ENCODE measurements at places on chromosomes 16 and 17.
A peak's percentile ranks its signal among the peaks of the same experiment; 100 is the strongest.

DNA sequence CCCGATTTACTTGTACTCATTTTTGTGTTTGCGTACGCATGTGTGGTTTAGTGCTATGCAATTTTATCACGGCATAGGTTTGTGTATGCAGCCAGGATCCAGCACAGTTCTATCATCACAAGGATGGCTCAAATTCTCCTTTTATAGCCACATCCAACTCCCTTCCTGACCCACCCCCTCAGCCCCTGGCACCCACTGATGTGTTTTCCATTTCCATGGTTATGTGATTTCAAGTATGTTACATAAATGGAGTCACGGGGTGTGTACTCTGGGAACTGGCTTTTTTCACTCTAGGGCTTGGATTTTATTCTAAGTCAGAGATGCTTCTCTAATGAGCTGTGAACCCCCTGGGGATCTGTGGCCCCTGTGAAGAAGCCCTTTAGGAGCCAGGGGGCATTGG lies 16.8 kb downstream of the IL4R start:
- no peak for DNase-seq

GRCh38 chr16:73976644-73977043 lies 320.0 kb upstream of the PSMD7 start:
- DNase-seq = no peak

- no peak for DNase-seq
Measured at GRCh38 chr17:44247876-44248736, 19.8 kb downstream of the SLC4A1 start.

- no peak for DNase-seq
Measured at GRCh38 chr16:88973007-88973410, 4.0 kb downstream of the CBFA2T3 start.

DNA sequence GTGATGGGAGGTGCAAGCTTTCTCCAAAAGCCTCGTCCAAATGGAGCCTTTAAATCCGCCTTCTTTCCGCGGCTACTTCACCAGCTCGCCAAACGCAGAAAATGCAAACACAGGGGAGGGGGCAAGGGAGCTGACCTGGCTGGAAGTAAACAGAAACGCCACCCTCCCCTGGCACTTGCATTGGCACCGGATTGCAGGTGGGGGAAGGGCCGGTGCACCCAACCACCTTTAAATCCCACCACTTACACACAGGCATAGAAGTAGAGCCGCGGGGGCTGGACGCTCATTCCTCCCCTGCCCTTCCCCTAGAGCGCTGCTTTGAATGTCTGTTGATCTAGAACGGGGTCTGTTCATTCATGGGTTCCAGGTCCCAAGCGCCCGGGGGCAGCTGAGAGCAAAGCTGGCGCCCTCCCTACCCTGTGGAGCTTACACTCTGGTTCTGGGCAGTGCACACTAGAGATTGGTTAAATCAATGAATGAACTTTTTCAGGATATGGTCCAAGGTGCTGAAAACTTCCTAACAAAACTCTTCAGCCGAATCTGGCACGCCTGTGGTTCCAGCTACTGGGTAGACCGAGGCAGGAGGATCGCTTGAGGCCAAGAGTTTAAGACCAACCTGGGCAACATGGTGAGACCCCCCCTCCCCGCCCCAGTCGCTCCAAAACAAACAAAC lies 920 bp upstream of the ZCCHC14 start:
- no peak for DNase-seq

GRCh38 chr16:47073223-47074155 lies 70.3 kb downstream of the NETO2 start:
- no peak for DNase-seq

- DNase-seq = no peak
Measured at GRCh38 chr17:36971508-36971907, 22.8 kb downstream of the AATF start.

- DNase-seq = no peak
Measured at GRCh38 chr16:85089525-85089924, 22.7 kb downstream of the CIBAR2 start.

GRCh38 chr17:79730437-79730768 lies 340 bp upstream of the ENPP7 start:
- no peak for DNase-seq

- DNase-seq = no peak
Measured at GRCh38 chr17:18992454-18993130, 12.0 kb downstream of the FAM83G start.

DNA sequence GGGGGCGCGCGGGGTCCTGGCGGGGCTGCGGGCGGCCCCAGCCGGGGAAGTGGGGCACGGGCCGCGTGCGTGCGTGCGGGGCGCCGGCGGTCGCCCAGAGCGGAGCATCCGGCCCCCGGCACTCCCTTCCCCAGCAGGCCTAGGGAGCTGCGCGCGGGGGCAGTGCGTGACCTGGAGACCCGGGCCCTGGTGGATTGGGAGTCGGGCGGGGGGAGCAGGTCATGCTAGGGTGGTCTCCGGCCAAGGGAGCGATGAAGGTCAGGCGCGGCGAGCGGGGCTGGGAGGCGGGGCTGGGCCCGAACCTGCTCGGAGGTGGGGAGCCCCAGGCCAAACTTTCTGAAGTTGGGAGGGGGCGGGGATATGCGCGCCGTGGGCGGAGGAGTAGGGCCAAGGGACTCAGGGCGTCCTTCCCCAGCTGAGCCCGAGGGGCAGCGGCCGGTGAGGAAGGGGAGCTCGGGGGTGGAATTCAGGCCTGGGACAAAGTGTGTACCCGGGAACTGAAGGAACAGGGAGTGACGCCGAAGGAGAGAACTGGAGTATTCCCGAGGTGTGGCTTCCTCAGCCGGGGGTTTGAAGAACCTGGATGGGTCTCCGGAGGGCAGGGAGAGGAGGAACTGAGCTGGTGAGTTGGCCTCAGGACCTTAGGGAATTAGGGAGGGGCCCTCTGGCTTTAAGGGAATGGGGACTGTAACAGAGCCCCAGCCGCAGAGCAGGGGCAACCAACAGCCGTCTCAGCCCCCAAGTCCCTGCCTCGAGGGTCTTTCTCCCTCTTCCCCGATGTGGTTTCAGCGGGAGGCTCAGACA lies 589 bp downstream of the XYLT2 start:
- DNase-seq = peak; percentile 74

- DNase-seq = no peak
Measured at GRCh38 chr16:11687601-11688519, 19.6 kb downstream of the SNN start.

GRCh38 chr17:73068322-73069153 lies 23.9 kb downstream of the SLC39A11 start:
- DNase-seq = no peak

DNA sequence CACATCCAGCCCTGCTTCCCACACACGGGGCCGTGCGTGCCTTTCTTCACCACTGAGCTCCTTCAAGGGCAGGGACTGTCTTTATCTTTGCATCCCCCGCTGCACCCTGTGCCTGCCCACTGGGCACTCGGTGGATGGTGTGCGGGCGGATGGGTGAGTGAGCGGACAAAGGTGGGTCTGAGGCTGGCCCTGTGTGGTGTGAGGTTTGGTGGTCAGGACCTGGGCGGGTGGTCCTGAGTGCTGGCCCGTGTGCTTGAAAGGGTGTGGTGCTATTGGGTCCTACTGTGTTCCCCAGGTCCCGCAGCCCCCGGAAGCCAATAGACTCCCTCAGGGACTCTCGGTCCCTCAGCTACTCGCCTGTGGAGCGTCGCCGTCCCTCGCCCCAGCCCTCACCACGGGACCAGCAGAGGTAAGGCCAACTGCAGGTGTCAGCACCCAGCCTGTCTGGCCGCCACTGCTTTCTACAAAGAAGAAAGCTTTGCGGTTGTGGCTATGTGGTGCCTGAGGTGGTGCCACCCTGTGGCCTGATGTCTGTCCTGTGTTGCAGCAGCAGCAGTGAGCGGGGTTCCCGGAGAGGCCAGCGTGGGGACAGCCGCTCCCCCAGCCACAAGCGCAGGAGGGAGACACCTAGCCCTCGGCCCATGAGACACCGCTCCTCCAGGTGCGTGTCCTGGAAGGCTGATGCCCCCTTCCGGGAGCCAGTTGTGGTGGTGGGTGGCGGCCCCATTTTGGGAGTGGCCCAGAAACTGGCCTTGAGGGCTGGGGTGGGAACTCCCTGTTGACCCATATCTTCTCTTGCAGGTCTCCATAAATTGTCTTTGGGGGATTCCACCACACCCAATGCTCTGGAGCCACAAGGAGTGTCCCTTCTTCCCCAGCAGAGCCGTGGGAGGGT lies 6.8 kb downstream of the ELOB start:
- no peak for DNase-seq

DNA sequence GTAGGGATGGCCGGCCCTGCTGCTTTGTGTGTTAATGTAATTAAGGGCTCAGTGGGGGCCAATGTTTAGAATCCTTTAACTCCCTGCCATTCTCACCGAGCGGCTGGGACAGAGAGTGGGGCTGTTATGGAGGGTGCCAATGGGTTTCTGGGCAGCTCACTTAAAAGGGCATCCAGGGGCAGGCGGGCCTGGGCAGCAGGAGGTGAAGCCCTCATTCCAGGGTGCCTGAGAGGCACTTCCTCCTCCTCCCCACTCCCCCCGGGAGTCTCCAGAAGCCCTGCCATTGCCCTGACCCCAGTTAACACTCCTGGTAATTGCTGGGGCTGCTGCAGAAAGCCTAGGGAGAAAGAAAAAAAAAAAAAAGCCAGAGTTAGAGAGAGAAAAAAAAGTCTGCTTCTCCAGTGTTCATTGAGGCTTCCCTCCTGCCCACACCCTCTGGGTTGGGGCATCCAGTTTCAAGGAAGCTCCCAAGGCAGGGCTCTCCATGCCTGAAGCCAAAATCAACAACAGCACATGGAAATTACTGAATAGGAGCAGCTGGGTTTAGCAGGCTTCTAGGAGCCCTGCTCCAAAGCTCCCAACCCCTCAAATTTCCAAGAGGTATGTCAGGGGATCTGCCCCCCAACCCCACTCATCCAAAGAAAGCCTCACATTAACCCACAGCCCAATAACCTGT lies 28.0 kb downstream of the CUEDC1 start:
- DNase-seq = no peak

DNA sequence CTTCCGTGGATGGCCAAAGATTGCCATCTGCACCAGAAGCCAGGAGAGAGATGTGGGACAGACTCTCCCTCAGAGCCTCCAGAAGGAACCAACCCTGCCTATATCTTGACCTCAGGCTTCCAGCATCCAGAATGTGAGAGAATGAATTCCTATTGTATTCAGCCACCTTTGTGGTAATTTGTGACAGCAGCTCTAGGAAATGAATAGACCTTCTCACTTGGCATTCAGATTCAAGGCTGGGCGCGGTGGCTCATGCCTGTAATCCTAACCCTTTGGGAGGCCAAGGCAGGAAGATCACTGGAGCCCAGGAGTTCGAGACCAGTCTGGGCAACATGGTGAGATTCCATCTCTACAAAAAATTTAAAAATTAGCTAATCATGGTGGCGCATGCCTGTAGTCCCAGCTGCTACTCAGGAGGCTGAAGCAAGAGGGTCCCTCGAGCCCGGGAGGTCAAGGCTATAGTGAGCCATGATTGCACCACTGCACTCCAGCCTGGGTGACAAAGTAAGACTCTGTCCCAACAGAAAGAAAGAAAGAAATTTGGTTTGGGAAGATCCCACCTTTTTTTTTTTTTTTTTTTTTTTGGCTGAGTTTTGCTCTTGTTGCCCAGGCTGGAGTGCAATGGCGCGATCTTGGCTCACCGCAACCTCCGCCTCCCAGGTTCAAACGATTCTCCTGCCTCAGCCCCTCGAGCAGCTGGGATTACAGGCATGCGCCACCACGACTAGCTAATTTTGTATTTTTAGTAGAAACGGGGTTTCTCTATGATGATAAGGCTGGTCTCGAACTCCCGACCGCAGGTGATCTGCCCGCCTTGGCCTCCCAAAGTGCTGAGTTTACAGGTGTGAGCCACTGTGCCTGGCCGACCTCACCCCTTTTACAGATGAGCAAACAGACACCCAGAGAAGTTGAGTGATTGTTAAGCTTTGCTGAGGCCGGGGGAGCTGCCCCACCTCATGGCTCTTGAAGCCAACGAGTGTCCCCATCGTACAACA lies 4.3 kb upstream of the CPSF4L start:
- no peak for DNase-seq

DNA sequence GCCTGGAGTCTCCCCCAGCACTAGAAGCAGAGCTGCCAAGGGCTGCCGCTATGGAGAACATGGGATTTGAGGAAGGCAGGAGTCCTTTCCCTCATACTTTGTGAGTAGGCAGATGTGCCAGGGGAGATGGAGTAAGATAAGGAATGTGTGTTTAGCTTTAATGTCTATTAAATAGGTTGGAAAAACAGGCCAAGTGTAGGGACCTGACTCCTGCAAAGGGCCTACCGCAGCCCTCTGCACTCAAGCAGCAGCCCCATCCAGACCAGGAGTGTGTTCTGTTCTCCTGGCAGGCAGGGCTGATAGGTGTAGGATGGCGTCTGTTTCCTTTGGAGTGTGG lies 1.8 kb upstream of the MIF4GD start:
- no peak for DNase-seq

DNA sequence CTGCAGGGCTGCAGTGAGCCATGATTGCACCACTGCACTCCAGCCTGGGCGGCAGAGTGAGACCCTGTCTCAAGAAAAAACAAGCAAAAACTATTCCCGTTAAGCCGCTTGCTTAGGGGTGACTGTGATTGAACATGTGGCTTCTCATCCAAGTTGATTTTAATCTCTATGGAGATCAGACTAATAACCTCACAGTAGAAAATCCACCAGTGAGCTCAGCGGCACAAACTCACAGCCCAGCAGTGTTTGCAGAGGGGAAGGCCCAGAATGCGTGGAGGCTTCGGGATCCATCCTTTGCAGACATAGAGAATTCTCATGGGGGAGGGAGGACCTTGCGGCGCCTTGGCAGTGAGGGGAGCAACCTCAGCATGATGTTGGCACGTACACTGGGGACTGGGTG lies 7.4 kb downstream of the BANP start:
- no peak for DNase-seq

DNA sequence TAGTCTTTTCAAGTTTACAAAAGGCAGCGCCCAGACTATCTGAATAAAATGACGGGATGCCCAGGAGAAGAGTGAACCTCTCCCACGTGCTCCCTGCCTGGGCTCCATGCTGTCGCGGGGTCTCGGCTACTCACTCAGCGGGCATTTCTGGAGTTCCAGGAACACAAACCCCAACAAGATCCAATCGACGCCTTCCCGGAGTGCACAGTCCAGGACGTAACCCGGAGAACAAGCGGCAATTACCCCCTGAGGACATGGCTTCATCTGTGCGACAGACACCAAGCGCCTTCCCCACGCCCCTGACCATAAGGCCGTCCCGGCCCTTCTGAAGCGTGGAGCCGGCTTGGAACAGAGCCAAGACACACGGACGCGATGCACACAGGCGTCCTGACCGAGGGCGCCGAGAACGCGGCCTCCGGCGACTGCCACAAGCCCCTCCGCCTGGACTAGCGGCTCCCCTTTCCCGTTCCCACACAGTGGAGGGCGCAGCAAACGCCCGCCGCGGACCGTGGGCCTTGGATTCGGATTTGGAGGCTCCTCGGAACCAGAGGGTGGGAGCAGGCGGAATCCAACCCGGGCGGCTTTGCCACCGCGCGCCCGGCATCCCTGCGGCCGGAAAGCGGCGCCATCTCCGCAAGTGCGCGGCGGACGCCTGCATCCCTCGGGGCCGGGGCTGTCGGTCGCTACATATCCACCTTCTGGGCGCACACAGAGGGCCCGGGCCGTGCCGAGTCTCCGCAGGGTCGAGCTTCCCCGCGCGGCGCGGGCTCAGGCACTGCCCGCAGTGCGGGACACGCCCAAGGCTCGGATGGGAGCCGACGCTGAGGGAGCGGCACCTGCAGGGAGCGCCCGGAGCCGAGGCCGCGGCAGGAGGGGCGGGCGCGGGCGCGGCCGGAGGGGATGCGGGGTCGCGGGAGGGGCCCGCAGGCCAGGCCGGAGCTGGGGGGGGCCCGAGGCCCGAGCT lies 725 bp downstream of the ABCA3 start:
- DNase-seq = peak; percentile 68

- DNase-seq = no peak
Measured at GRCh38 chr16:90016339-90016950, 2.8 kb downstream of the DBNDD1 start.

GRCh38 chr17:79630821-79631639 lies 20.2 kb upstream of the RBFOX3 start:
- no peak for DNase-seq

Measured in GM13976 (cell line).